ENCODE measurements at places on chromosomes 2 and 18.

DNA sequence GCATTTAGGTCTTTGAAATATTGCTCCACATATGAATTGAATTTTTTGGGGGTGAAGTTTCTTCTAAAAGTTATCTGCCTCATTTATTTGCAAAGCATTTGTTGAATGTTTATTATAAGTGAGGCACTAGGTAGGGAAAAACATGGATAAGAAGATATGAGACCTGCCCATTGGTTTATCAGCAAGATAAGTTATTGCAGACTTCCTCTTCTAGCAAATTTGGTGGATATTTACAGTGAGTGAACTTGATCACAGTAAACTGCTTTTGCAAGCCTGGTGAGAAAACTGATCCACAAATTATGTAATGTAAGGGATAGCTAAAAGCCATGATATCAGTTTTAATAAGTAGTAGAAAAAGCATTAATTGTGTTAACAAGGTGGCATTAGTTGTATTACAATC is 364.8 kb downstream of the SOCS6 start:
- DNase-seq, result no peak

DNA sequence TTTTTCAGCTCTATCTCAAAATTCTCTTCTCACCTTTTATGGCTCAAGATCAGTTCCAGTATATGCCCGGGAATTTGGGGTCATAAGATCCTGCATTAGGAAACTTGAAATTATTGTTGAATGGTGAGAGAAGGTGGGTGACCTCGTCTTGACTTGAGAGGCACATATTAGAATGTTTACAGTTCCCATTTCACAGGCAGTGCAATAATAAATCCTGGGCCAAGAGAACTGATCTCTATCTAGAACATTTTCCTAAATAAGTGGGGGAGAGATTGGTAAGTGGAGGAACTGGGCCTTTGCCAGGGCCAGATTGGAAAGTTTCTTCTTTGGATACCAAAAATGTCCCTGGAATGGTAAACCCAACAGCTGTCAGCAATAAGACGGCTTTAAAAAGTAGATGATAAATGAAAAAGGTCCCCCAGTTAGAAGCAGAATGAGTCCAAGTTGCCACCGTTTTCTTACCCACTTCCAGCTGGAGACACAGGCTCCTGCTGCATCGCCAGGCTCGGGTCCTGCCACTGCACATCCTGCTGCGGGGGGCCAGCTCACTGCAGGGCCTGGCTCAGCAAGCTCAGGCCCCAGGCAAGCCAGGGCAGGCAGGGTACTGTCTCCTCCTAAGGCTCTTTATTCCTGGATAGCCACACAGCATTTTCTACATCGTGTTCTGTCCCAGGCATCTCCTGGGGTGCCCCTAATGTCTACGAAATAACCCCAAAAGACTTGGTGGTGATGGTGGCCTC is 126.4 kb upstream of the EPAS1 start:
- DNase-seq, result no peak

DNA sequence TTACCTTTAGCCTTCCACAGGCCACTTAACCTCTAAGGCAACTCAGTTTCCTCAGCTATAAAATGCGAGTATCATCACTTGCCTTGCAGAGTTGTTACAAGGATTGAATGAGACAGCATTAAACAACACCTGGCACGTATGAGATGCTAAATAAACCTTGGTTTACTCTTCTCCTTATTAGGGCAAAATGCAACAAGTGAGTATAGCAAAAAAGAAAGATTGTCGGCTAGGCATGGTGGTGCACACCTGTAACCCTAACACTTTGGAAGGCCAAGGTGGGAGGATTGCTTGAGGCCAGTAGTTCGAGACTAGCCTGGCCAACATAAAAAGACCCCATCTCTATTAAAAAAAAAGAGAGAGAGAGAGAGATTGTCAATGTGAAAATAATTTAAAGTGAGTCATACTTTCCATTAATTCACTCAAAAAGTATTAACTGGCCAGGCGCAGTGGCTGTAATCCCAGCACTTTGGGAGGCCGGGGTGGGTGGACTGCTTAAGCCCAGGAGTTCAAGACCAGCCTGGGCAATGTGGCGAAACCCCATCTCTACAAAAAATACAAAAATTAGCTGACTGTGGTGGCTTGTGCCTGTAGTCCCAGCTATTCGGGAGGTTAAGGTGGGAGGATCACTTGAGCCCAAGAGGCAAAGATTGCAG is 8.0 kb downstream of the ATAD2B start:
- no peak for DNase-seq

GRCh38 chr2:53202063-53202462 is 565.5 kb upstream of the CHAC2 start:
- no peak for DNase-seq

DNA sequence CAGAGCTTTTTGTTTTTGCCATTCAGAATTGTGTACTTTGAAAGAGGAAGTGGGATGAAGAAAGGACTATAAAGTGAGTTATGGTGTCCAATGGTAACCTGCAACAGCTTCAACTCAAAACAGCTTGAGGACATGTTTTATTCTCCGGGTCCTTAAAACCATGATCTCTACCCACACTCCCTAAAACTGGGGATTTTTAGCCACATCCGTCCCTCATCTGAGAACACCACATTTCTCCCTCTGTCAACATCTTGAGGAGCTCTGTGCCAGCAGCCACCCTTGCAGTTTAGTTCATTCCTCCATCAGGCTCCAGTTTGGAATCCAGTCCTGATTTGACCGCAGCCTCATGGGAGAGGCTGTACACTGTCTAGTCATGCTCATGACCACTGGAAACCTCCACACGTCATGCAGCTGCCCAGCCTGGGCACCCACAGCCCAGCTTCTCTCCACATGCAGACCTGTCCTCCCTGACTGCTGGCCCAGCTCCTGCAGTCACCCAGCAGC is 62.6 kb downstream of the C18orf63 start:
- peak; percentile 19 for DNase-seq

DNA sequence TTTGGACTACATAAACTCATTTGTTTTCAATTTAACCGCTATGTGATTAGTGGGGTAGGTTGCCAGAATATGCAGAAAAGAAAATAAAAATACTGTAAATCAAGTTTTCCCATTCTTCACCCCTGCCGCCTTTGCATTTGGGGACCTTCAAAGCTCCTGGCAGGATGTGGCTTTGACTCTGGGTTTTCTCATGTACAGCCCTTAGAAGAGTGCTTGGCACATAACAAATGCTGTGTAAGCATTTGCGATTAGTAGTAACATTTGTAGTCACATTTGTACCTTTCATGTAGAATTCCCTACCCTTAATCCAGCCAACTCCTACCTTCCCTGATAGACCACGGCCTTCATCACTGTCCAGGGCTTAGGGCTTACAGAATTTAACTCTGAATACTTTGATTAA is 262.6 kb downstream of the MREG start:
- no peak for DNase-seq

DNA sequence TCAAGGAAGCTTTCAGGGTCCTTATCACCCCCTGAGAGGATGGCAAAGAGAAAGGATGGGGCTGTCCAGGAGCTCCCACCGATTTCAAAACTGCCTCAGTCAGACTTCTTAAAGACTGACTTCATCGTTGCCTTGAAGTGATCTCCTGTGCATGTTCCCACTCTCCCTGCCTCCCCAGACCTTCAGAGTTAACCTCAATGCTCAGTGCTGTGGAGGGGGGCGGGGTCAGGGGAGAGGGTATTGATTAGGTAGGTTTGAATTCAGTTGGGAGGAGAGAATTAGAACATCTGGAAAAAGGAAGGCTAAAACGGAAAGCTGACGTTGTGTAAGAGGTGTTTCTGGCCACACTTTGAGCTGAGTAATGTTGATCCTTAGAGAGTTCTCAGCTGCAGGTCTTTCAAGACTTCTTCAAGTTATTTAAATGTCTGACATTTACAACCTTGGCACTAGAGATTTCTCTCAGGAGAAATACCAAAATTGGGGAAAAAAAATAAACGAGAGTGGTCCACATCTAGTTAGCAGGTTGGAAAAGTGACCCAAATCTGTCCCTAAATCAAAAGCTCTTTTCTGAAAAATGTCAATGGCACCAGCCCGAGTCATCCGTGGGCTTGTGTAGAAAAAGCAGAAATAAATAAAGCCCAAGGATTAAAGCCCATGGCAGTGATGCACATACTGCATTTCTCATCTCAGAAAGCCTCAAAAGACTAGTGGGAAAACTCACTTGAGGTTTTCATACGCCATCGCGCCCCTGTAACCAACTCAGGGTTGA is 134.7 kb upstream of the EPAS1 start:
- no peak for DNase-seq

- DNase-seq, result no peak
Measured at GRCh38 chr2:1162768-1163584, 212.3 kb downstream of the SNTG2 start.

- DNase-seq, result no peak
Measured at GRCh38 chr2:118678985-118679384, 168.5 kb downstream of the EN1 start.

GRCh38 chr2:228699888-228700287 is 518.4 kb upstream of the SPHKAP start:
- DNase-seq, result no peak

GRCh38 chr2:144894612-144895599 is 375.0 kb upstream of the ZEB2 start:
- no peak for DNase-seq

DNA sequence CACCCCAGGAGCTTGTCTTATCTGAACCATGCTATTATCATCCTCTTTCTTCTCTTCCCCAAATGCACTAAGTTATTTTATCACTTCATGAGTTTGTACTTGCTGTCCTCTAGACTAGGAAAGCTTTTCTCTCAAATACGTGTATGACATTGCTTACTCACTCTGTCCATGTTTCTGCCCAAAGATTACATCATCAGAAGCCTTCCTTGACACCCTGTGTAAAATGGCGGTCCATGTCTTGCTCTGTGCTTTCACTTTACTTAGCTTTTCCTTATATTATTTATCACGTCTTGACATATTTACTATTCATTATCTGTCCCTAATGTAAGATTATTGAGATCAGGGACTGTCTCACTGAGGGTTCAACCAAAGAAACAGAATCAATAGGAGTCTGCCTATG is 196.1 kb upstream of the ZEB2 start:
- no peak for DNase-seq

- DNase-seq, result no peak
Measured at GRCh38 chr18:48715711-48716361, 177.0 kb downstream of the CTIF start.

GRCh38 chr2:229610872-229611271 is 103.5 kb downstream of the DNER start:
- DNase-seq, result no peak

DNA sequence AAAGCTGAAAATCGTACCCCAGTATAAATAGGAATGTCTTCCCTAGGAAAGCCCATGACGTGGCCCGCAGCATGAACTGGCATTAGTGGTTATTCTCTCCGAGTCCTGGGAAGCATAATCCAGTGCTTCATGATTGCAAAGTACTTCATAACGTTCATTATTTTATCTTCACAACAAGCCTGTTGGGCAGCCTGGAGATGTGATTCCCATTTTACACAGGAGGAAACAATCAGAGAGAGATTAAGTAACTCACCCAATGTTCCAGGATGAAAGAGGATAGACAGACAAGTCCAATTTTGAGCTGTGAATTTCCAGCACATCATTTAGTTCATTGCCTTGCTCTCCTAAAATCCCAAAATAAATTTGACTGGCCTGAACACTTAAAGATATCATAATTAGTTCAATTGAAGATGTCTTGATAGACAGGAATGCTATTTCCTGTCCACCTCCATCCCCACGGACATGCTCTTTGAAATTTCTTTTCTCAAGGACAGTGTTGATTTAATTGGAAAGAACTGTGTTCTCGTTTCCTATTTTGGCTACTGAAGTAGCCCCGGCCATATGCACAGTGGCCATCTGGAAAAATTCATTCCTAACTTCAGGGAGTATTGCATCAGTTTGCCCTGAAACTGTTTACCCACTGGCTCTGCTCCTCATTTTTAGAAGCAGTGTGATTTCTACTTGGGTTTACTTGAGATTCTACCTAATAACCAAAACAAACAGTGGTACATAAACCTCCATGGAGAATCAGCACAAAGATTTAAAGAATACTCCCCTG is 93.9 kb downstream of the VWC2L start:
- DNase-seq, result no peak

- DNase-seq, result no peak
Measured at GRCh38 chr2:26637811-26638310, 3.3 kb downstream of the CIB4 start.

DNA sequence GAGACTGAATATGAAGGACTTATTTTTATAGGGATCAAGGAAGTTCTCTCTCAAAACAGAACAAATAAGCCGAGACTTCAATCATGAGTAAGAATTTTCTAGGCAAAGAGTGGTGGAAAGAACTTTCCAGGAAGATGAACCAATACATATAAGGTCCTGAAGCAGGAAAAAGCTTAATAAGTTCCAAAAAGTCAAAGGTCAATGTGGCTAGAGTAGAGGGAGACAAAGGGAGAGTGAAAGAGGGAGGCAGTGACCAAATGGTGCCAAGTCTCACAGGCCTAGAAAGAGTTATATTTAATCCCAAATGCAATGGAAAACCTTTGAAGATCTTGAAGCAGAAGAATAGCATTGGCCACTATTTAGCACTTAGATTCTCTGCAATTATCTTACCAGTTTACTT is 56.0 kb downstream of the PDE11A start:
- DNase-seq, result no peak
